Tongue (tissue), 3 donors: ENCODE measurements at places on chromosomes 16 and 17.

DNA sequence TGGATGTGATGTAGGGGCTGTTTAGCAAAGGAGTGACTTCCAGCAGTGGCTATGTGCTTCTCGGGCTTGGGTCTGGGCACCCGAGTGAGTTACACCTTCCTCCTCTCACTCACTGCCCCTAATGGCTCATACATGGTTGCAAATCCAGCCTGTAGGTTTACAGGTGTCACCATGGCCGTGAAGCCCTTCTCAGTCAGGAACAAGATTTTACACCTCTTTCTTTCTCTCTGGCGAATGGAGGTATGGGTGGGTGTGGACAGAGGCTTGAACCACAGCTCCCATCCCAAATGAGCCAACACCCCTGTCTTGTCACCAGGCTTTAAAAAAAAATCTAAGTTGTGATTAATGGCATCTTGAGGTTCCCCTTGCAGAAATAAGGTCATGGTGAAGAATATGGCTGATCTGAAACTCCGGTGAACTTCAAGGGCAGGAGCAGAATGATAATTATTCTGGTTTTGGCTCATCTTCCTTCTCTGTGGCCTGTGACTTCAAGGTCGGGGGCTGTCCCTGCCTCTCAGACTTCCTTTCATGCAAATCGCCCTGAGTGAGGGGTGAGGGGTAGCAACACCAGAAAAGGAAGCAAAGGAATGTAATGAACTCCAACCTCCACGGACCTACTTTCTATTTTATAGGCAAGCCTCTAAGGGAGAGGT is 331.2 kb downstream of the MAF start:
- DNase-seq: no peak

GRCh38 chr16:15415511-15415985 is 18.8 kb upstream of the BMERB1 start:
- DNase-seq: no peak

DNA sequence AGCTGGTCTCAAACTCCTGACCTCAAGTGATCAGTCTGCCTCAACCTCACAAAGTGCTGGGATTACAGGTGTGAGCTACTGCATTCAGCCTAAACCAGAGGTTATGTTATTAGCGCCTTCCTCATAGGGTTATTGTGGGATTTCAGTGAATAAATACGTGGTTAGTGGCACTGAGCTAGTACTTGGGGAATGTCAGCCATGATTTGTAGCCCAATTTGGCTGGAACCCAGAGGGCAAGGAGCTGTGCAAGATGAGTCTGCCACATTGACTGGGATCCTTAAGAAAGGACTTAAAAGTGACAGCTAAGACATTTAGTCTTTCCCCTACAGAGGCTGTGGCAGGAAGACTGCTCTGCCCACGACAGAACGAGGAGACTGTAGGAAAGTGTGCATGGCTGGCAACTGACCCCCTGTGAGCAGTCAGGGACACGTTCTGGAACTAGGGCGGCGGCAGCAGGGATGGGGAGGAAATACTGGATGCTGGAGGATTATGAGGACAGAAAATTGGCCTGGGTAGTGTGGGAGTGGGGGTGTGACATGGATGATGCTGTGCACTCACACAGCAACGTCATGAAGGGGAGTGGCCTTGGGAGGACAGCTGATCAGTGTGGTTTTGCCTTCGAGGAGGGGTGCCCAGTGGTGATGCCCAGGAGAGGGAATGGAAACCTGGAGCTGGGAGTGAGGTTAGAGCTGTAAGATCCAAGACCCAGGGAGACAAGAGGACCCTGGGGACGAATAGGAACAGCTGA is 14.6 kb downstream of the ATP5PD start:
- DNase-seq: peak; percentile 88

DNA sequence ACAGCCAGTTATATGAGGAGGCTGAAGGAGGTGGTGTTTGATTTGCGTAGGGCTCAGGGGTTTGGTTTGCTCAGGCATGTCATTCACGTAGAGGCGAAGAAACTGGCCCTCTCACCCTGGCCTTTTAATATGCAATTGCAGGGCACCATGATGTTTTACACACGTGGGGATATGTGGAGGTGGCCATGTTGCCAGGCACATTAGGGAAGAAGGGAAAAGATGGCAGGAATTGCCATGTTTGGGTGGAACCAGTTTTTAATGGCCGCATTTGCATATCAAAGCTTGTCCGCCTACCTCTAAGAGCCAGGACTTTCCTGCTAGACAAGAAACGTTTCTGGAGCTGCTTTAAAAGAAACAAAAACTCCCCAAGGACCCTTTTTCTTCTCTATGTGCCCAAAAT is 1483.7 kb upstream of the GOT2 start:
- no peak for DNase-seq

GRCh38 chr17:65530523-65531255 is 30.8 kb downstream of the AXIN2 start:
- DNase-seq: peak; percentile 42

DNA sequence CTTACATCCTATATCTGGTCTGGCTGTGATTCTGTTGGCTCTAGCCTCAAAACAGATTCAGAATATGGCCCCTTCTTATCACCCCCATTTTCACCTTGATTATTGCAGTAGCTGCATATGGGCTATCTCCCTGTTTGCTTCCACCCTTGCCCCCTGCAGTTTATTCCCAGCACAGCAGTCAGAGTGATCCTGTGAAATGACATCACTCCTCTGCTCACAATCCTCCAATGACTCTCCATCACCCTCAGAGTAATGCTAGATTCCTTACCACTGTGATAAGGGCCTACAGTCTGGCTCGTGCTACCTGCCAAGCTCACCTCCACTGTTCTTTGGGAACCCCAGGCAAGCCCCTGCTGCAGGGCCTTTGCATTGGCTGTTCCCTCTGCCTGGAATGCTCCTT is 92.5 kb downstream of the ASIC2 start:
- DNase-seq: no peak

DNA sequence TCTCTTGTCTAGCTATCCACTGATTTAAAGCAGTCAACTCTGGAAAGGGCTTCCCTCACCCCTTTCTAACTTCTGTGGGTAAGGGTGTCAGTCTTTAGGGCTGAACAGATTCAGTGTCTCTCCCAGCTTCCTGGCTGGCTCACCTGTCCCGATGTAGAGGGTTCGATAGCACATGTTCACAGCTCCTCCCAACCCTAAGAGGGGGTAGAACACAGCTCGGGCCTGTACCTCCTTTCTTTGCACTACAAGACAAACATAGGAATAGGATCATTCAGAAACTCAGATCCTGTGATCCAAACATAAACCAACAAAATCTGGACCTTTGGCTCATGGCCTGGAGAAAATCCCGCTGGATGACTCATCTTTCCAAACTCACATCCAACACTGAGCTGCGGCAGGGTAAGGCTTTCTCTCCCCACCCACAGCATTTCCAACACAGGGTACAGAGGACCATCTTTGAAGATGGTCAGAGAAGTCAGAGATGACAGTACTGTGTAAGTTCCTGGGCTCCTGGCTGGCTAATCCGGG is 5.8 kb upstream of the DHRS13 start:
- DNase-seq: peak; percentile 72
